HL-60 (cell line): ENCODE measurements at places on chromosomes 2 and 18.

DNA sequence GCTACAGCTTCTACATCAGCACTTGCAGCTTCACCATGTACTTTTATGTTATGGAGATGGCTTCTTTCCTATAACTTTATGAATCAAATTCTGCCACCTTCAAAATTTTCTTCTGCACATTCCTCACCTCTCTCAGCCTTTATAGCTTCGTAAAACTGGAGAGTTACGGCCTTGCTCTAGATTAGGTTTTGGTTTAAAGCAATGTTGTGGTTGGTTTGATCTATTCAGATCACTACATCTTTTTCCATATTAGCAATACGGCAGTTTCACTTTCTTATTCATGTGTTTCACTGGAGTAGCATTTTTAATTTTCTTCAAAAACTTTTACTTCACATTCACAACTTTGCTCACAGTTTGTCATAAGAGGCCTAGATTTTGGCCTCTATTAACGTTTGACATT, 242.9 kb upstream of the GYPC start:
- DNase-seq, result no peak

DNA sequence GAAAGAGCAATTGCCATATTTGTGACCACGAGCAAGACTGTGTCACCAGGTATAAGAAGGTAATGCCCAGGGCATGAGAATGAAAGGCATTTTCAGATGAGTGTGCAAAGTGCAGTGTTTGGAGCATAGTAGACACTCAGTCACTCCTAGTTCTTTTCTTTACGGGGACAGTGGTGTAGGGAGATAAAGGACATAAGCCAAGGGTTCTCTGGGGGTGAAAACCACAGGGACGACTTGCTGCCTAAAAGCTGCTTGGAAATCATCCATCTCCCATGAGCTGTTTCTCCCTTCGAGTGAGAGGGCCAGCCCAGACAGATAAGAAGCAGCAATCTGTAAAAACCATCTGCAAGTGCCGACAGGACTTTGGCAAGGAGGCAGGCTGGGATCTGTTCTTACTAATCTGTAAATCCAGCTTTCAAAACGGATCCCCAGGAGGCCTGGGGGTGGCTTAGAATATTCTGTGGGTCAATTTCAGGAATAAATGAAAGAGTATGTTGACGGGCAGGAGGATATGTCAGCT, 221.6 kb downstream of the LPIN1 start:
- DNase-seq, result no peak

GRCh38 chr2:1713142-1713838, 31.0 kb downstream of the PXDN start:
- DNase-seq, result no peak

DNA sequence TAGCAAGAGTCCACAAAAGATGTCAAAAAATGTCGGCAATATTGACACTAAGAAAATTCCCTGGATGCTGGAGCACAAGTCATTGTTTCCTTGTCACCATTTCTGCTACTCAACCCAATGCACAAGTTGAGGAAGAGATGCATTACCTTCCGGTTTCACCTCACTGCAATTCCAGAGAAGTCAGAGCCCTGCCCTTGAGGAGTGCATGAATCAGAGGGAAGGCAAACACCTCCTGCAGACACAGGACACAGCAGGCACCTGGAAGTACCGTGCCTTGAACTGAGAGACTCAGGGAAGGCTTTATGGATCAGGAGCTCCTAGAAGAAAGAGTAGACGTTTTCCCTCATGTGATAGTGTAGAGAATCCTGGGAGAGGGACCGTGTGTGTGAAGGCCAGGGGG, 62.7 kb upstream of the ARL4C start:
- DNase-seq, result no peak

DNA sequence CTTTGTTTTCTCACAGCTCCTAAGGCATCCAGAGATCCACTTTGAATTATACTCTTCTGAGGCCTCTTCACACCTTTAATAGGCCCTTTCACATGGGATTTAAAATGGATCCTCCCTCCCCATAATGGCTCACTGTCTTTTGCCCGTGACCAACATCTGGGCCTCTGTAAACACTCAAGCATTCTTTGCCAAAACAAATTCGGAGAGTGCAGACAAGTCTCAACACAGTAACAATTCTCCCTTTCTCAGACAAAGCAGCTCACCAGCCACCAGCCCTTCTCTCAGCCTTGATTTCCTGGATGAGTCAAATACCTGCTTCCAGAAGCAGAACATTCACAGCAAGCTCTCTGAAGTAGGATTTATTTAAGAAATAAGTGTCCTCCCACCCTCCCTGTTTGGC, 14.0 kb upstream of the IMP4 start:
- DNase-seq, result no peak

- DNase-seq, result no peak
Observed at GRCh38 chr18:29512761-29513160, 1335.8 kb upstream of the CDH2 start.

DNA sequence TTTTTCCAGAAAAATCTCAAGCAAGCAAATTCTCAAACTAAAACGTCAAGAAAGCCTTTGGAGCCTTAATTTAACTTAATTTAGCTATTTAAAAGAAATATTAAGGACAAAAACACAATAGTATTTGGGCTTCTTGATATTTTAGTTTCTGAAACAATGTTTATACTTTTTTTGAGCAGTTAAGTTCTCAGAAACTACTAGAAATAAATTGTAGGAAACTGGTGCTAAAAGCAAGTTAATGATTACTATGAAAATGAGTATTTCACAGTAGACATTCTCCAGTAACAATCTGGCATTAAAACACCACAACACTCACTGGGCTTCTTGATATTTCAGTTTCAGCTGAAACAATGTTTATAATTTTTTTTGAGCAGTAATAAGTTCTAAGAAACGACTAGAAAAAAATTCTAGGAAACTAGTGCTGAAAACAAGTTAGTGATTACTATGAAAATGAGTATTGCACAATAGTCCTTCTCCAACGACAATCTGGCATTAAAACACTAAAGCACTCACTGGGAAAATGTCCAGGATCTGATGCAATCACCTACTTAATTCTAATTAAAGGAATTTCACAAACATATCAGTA, 45.1 kb downstream of the TRAK2 start:
- no peak for DNase-seq

GRCh38 chr2:105454801-105455485, 56.1 kb upstream of the FHL2 start:
- DNase-seq, result peak; percentile 56

GRCh38 chr2:175840256-175840655, 161.8 kb downstream of the LNPK start:
- DNase-seq, result no peak

GRCh38 chr2:217755027-217755745, 247.6 kb downstream of the TNS1 start:
- no peak for DNase-seq

DNA sequence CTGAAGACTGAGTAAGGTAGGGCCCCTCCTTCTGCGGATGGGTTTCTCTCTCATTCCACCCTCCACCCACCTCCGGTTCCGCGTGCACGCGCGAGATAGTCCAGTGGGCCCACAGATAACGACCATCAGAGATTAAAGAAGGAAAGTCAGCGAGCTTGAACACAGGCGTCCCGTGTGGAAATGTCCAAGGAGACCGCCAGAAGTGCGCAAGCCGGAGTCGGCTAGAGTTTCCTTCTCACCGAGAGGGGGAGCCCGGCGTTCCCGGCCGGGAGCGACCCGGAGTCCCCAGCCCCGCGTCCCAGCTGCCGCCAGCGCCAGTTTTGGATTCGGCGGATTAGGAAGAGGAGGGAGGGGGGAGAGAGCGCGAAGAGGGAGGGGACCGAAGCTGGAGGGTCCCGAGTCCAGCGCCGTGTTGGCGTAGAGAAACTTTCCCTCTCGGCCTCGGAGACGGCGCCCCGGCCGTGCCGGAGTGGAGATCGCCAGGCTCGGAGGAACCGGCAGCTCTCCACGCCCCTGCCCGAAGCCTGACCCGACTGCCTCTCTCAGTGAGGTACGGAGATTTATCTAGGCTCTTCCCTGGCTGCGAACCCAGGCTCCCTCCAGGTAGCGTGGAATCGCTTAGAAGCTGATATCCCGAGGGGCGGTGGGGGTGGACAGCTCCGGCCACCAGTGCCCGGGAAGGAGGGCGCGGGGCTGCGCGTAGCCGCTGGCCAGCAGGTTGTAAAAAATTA, at the start of gene GULP1:
Gene GULP1, plus strand, starts transcription at position 258 of the 731 bp plus-strand sequence. CDS start 185,829 bp downstream, outside the sequence.
- no peak for DNase-seq

- no peak for DNase-seq
Observed at GRCh38 chr2:135600915-135601314, 69.6 kb downstream of the R3HDM1 start.

DNA sequence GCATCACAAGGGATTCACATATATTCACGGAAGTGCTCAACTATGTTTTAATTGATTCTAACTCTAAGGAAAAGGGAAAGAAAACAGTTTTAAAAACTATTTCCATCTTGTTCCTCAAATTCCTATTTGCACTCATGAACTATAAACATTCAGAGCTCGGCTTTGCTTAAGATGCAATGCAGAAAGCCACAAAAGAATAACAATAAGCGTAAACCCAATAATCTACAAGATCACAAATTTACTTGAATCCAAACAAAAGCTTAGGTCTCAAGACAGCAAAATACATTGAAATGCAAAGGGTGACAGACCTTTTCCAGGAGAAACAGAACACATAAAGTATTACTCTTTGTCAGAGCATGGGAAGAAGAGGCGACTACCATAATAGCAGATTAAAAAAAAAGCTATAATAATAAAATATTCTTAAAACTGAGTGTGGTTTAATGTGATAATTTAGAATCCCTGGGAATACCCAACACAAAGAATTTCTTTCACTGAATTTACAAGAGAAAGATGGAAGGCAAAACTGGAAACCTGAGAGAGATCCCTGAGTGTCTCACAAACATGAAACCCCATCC, 1094.9 kb downstream of the LRP1B start:
- DNase-seq, result no peak

- no peak for DNase-seq
Observed at GRCh38 chr2:85957256-85957655, 68.5 kb upstream of the ST3GAL5 start.

DNA sequence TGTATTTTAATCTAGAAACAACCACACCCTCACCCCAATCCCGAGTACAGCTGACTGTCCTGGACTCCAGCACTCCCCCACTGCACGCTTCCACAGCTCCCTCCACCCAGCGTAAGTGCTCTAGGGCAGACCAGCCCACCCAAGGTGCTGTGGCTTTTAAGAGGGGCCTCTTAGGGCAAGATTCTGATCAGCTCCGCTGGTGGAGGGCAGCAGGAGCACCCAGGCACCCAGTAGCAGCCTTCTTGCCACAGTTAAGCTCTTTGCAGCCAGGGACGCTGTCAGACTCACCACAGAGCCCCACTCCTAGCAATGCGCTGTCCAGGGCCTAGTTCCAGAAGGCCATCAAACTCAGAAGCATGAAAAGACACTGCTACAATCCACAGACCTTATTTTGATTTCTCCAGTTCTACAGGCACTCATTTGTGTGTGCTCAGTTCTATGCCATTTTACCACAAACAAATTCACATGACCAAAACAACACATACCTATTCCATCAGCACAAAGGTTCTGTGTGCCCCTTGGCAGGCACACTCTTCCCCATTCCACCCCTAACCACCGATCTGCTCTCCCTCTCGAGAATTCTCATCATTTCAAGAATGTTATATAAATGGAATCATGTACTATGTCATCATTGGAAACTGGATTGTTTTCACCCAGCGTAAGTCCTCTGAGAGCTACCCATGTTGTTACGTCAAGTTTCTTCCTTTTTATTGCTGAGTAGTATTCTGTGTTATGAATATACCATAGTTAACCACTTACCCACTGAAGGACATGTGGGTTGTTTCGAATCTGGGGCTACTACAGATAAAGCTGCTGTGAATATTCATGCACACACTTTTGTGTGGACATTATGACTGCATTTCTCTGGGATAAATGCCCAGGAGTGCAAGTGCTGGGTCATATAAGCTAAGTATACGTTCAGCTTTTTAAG, 40.4 kb downstream of the PTPN2 start:
- DNase-seq, result no peak

GRCh38 chr2:5706717-5707455, 14.7 kb downstream of the SOX11 start:
- DNase-seq, result no peak

DNA sequence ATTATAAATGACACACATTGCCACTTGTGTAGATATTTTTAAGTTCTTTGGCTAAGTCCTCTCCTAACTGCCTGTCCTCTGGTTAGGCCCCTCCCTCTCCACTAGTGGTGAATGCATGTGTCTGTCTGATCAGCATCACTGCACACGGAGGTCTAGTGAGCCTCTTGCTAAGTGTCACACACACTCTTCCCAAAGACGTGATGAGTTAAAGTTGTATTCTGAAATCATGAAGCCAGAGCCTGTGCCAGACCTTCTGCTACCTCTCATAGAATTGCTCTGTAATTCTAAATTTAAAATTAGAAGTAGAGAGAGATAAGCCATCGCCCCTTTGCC, 41.3 kb downstream of the RALB start:
- no peak for DNase-seq

DNA sequence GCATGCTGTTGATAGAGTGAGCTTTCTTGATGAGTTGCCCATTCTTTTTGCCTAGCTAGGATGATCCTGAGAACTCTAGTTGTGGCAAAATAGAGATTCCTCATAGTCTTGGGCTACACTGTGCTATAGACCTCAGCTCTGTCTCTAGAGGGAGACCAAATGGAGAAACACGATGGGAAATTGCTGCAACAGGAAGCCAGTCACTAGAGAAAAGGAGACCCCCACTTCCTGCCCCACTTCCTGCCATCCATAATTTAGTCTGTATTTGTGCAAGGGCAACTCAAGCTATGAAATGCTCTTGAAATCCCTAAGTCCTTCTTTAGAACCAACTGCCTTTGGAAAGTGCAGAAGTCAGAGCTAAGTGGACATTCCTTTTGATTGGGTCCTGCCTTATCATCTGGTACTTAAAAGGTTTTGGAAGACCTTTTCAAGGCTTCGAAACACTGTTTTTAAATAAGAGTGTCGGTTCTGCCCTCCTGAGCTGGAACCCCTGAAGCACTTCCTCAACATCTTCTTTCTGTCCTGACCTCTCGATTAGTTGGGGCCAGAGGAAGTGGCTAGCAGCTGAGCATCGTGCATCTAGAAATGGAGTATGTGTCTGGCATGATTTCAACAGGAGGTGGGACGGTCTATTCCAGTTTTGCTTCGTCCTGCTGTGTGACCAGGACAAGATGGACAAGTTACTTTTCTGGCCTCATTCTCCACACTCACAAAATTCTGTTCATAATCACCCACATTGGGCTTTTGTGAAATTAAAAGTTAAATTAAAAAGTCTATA, 8.6 kb upstream of the KCNE4 start:
- DNase-seq, result peak; percentile 76

DNA sequence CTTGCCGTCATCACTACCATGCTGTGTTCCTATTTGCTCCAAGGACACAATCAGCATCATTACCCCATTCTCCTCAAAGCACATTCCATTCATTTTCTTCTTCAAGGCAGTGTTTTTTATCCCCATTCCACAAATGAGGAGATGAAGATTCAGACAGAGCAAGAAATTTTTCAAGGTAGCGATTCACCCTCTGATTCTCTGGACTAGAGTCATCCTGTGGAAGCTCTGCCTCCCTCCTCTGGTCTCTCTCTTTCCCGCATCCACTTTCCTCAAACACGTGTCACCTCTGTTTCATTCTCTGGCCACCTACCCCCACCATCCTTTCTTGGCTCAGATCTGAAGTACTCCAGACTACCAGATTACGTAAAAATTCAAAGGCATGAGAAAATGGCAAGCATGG, 297.9 kb downstream of the SOX11 start:
- no peak for DNase-seq
